ENCODE measurements at places on chromosomes 5 and 9.

GRCh38 chr5:137666461-137666850, 69.4 kb downstream of the KLHL3 start:
- DNase-seq: no peak

DNA sequence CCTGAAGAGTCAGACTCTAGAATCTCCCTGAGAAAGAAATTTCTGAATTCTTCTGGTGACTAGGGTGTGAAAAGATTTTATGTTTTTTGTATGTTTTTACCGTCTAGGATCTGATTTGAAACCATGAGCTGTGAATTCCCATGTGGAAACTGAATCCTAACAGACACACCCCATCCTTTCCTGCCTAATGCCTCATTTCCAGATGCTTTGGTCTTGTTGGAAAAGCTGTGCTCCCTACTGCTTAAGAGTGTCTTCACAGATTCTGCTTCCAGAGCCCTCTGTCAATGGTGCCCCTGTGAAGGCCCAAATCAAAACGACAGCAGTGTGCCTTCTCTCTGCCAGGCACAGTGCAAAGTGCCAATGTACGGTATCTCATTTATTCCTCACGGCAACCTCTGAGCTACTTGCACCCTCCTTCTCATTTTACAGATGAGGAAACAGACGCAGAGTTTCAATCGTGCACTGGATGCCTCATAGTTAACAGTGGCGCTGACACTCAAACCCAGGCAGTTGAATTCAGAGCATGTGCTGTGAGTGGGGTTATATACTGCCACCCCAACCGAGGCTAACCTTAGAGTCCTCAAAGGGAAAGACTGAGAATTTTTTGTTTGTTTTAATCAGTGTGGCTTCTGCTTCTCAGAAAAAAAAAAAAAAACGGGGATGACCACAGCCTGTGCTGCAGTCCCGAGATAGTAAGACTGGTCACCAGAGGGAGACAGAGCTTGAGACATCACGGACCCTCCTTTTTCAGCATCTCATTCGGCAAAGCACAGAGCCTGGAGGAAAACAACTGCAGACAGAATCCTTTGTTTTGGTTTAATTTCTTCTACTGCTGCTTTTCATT, 188.4 kb downstream of the SNCAIP start:
- no peak for DNase-seq

GRCh38 chr9:134925011-134925511, 7.3 kb upstream of the FCN1 start:
- DNase-seq: no peak

DNA sequence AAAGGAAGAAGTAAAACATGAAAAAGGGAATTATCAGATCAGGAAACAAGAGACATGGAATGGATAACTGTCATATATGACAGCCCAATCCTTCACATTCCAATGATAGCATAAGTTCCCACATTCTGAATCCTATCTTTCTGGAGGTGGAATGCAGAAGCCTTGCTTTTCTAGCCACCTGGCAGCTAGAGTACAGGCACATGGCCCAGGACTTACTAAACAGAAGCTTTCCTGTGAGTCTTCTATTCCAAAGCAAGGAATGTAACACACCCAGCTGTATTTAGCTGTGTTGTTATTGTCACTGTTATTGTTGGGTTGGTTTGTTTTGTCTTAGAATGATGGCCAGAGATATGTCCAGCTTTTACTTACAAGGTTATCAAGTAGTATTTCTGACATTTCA, 780.5 kb upstream of the ZNF608 start:
- no peak for DNase-seq

- no peak for DNase-seq
Measured at GRCh38 chr5:16886366-16886736, 49.7 kb downstream of the MYO10 start.

Data from activated CD4-positive, alpha-beta T cell treated with anti-CD3 and anti-CD28 coated beads, Interleukin-2, amount 50 U/mL, for 4 hours (primary cell).